H1 (cell line): ENCODE measurements at places on chromosomes 1 and 21.

- no peaks in the 10 kb centered on the region for H3K27me3 ChIP-seq
- no peak for DNase-seq
- H3K4me3 ChIP-seq, result no peak overlapping the region
- H3K4me1 ChIP-seq, result no peaks in the 10 kb centered on the region
- H3K27ac ChIP-seq, result no peak overlapping the region
- H3K36me3 ChIP-seq, result no peaks in the 10 kb centered on the region
Observed at GRCh38 chr1:107952989-107953388, 12.0 kb downstream of the VAV3 start.

DNA sequence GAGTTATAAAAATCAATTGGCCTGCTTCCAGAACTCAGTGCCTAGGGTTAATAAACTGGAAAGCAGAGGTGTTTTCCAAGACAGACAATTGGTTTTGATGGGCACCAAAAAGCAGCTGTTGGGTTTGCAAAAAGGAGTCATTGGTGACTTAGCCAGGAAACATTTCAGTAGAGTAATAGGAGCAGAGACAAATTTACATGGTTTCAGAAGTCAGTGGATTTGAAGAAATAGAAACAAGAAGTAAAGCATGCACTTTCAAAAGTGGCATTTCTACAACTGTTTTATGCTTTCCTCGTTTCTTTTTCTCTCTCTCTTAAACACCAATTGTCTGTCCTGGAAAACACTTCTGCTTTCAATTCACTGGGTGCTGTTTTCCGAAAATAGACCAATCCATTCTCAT, 87.8 kb downstream of the GLUL start:
- H3K27ac ChIP-seq, result no peak overlapping the region
- H3K27me3 ChIP-seq, result no peaks in the 10 kb centered on the region
- H3K4me1 ChIP-seq, result no peaks in the 10 kb centered on the region; the same call in 1 of the 2 replicates
- DNase-seq, result no peak
- H3K4me3 ChIP-seq, result no peak overlapping the region
- no peaks in the 10 kb centered on the region for H3K36me3 ChIP-seq

- H3K36me3 ChIP-seq, result no peaks in the 10 kb centered on the region
- DNase-seq, result no peak
- no peak overlapping the region for H3K4me3 ChIP-seq
- H3K27ac ChIP-seq, result no peak overlapping the region
Observed at GRCh38 chr21:34801519-34802132, 132.8 kb downstream of the CLIC6 start.

DNA sequence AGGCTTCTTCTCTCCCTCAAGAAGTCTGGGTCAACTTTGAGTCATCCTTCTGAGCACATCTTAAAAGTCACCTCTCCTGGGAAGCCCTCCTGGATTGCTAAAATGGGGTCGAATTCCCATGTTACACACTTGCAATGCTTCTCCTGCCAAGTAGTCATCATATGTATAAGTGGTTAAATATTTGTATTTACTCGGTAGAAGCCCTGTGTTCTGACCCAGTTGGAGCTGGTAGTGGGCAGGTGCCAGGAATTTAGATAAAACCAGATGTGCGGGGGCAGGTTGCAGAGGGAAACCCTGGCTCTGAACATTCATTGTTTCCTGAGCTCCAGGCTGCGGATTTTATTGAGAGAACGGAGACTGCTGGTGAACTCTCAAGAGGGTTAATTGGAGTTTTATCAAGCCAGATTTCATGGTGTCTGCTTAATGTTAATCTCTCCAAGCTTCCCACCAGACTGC, 52.8 kb upstream of the RPL11 start:
- no peaks in the 10 kb centered on the region for H3K27me3 ChIP-seq
- H3K4me1 ChIP-seq, result no peaks in the 10 kb centered on the region
- H3K27ac ChIP-seq, result no peak overlapping the region
- DNase-seq, result no peak

GRCh38 chr1:95002540-95003432, 70.0 kb downstream of the ALG14 start:
- H3K27me3 ChIP-seq, result no peaks in the 10 kb centered on the region
- H3K4me1 ChIP-seq, result no peaks in the 10 kb centered on the region
- no peak overlapping the region for H3K4me3 ChIP-seq
- no peak for DNase-seq
- no peak overlapping the region for H3K27ac ChIP-seq

DNA sequence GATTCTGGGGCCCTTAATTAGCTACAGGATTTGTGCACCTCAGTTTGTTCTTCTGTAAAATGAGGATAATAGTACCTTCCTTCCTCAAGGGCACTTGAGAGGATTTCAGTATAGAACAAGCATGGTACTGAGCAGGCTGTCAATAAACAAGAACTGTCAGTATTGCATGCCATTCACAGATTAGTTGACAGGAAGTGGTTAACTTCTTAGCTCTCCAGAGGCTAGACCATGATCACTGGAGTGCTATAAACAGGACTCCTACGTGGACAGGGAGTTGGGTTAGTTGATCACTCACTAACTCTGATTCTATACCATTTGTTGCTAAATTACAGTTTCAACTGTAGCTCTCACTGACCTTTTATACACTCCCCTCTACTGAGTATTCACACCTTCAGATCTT, 126.2 kb upstream of the DAB1 start:
- no peak overlapping the region for H3K27ac ChIP-seq
- no peak for DNase-seq
- H3K4me3 ChIP-seq, result no peak overlapping the region
- H3K36me3 ChIP-seq, result no peaks in the 10 kb centered on the region
- peaks cover 11% of the 10 kb centered on the region for H3K4me1 ChIP-seq

DNA sequence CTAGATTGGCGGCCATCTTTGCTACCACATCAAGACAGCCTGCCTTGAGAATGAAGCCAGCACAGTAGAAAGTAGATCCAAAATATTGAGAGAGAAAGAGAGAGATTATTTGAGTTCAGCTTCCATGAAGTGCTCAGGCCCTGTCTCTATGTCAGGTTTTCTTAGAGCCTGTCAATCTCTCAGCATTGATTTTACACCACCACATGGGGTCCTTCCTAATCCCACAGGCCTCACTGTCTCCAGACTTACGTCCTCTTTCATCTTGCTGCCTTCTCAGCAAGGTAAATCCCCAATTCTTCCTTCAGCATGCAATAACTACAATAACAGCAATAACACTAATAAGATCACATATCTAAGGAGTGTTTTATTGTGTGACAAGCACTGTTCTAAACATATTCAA, 21.0 kb downstream of the DYNLT5 start:
- no peak overlapping the region for H3K27ac ChIP-seq
- H3K27me3 ChIP-seq, result no peaks in the 10 kb centered on the region
- H3K4me3 ChIP-seq, result no peak overlapping the region
- no peaks in the 10 kb centered on the region for H3K36me3 ChIP-seq
- H3K4me1 ChIP-seq, result no peaks in the 10 kb centered on the region
- DNase-seq, result no peak

DNA sequence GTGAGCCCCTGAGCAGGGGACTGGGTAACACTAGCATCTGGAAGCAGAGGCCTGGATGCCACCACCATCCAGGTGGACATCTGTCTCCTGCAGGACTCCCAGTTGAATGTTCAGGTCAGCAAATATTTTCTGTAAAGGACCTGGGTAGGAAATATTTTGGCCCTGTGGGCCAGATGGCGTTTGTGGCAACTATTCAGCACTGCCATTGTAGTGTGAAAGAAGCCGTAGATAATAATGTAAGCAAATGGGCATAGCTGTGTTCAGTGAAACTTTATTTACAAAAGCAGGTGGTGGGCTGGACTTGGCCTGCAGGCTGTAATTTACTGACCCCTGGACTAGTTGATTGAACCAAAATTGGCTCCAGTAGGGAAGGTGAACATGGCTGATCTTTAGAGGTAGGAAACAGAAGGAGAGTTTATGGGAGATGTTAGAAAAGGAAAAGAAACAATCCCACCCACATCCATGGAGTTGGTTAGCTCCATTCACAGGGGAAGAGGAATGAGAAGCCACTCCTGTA, 20.0 kb upstream of the CD101 start:
- H3K4me3 ChIP-seq, result no peak overlapping the region
- no peak overlapping the region for H3K27ac ChIP-seq
- DNase-seq, result no peak
- H3K36me3 ChIP-seq, result 0 out of 2 replicates have a peak, but pooled peaks cover 2% of the 10 kb centered on the region

- no peaks in the 10 kb centered on the region for H3K27me3 ChIP-seq
- no peaks in the 10 kb centered on the region for H3K4me1 ChIP-seq
- no peak overlapping the region for H3K27ac ChIP-seq
- H3K36me3 ChIP-seq, result no peaks in the 10 kb centered on the region
Observed at GRCh38 chr21:8992731-8993174, 1528.6 kb upstream of the TPTE start.

DNA sequence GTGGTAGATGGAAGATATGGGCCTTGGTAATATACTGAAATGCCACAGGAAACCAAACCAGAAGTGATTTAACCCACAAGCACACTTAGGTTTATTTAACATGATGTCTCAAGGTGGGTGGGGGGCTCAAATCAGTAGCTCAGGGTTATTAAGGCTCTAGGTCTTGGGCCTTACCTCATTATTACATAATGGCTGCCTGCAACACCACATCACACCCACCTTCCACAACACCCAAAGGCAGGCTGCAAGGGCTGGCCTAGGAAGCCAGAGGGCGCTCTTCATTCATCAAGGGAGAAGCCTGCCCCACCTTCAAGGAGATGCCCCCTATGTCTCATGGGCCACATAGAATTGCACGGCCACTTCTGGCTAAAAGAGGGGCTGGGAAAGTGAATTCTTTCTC, 6.0 kb downstream of the TFF1 start:
- no peak for DNase-seq
- H3K27ac ChIP-seq, result no peak overlapping the region
- H3K4me1 ChIP-seq, result no peaks in the 10 kb centered on the region

DNA sequence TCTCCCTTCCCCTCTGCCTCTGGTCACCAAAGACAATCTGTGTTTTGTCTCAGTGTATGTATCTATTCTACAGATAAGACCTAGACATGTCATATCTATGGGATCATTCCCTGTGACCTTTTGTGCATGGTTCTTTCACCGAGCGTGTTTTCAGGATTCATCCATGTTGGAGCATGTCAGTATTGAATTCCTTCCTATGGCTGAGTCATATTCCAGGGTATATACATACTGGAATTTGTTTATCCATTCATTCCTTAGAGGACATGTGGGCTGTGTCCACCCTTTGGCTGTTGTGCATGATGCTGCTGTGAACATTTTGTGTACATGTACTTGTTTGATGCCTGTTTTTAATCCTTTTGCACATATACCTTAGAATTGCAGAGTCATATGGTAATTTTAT, 69.9 kb downstream of the NFASC start:
- DNase-seq, result no peak
- H3K36me3 ChIP-seq, result no peaks in the 10 kb centered on the region
- peaks cover 3% of the 10 kb centered on the region; the same call in 1 of the 2 replicates for H3K4me1 ChIP-seq
- no peak overlapping the region for H3K27ac ChIP-seq
- H3K27me3 ChIP-seq, result no peaks in the 10 kb centered on the region

GRCh38 chr1:23217421-23218115, at the start of gene HTR1D:
HTR1D (minus strand) TSS chr1:23217502; CDS start chr1:23194219, 23,283 bp downstream.
- H3K4me3 ChIP-seq, result peak within 1 kb of the TSS; percentile 72
- peak; percentile 90 for DNase-seq
- no peaks in the 10 kb centered on the region for H3K36me3 ChIP-seq
- H3K27ac ChIP-seq, result no peak within 1 kb of the TSS
- H3K27me3 ChIP-seq, result peaks cover 4% of the 10 kb centered on the region
- H3K4me1 ChIP-seq, result peaks cover 6% of the 10 kb centered on the region

- no peak for DNase-seq
- no peaks in the 10 kb centered on the region for H3K36me3 ChIP-seq
- no peaks in the 10 kb centered on the region for H3K4me1 ChIP-seq
- H3K27ac ChIP-seq, result no peak overlapping the region
- H3K27me3 ChIP-seq, result no peaks in the 10 kb centered on the region
Observed at GRCh38 chr1:152795686-152796085, 835 bp upstream of the LCE1D start.

- H3K36me3 ChIP-seq, result no peaks in the 10 kb centered on the region
- no peak overlapping the region for H3K4me3 ChIP-seq
- peaks cover 2% of the 10 kb centered on the region; the same call in 1 of the 2 replicates for H3K4me1 ChIP-seq
- H3K27ac ChIP-seq, result 0 out of 2 replicates have a peak overlapping the region, but pooled peaks have one; percentile 16
- no peak for DNase-seq
Observed at GRCh38 chr1:98086796-98087441, 166.1 kb upstream of the DPYD start.

- no peak overlapping the region for H3K27ac ChIP-seq
- H3K36me3 ChIP-seq, result no peaks in the 10 kb centered on the region
- H3K4me1 ChIP-seq, result no peaks in the 10 kb centered on the region
Observed at GRCh38 chr1:59919746-59920145, 6.8 kb downstream of the CYP2J2 start.

- no peaks in the 10 kb centered on the region for H3K4me1 ChIP-seq
- no peak overlapping the region for H3K27ac ChIP-seq
- H3K36me3 ChIP-seq, result no peaks in the 10 kb centered on the region
- H3K27me3 ChIP-seq, result no peaks in the 10 kb centered on the region
- no peak overlapping the region for H3K4me3 ChIP-seq
- DNase-seq, result no peak
Observed at GRCh38 chr1:107550358-107550757, 409.5 kb downstream of the NTNG1 start.

DNA sequence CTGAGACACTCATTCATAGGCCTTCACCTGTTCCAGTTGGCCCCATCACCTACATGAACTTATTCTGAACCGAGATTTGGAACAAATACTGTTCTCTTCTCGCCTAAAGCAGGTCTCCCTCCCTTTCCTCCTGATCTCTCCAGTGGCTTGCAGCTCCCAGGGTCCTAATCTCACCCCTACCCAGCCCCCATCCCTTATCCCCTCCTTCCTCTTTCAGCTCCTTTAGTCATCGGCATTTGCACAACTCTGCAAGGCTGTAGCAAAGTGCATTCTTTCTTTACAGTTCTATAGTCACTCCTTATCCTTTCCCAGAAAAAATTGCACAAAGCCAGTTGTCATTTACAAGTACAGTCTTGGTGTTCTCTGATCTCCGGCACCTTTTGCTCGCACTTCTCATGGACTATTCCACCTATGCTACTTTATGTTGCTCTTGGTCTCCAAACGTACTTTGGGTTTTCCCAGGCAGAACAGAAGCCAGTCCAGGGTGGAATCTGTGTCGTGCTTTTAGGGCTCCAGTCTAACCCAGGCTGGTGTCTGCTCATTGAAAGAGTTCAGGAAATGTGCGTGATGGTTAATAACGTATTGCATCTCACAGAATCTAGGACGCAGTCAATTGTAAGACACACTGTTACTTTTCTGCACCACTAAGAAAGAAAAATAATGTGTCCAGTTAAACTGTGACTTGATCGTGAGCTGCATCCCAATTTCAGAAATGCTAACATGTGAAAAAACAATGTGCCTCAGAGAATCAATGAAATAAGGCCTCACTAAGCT, 965 bp downstream of the ABCA4 start:
- no peaks in the 10 kb centered on the region for H3K36me3 ChIP-seq
- H3K27ac ChIP-seq, result no peak overlapping the region
- no peaks in the 10 kb centered on the region; the same call in 1 of the 2 replicates for H3K4me1 ChIP-seq
- H3K4me3 ChIP-seq, result no peak overlapping the region

DNA sequence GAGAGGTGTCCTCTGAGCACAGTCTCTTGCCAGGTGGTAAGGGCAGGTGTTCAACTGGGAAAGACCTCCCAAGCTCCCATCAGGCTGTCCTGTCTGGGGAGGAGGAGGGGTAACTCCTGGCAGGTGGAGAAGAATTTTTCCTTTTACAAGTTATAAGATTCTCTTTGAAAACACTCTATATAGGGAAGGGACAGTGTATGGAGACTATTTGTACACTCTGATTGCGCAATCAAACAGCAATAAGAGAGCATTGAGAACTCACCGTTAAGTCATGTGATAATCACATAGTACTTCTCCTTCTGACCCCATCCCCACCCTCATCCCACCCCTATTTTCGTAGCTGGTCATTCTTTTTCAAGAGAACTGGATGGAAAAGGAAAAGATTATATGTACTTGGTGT, 179.3 kb upstream of the ZNF644 start:
- H3K4me3 ChIP-seq, result no peak overlapping the region
- DNase-seq, result no peak
- H3K36me3 ChIP-seq, result no peaks in the 10 kb centered on the region
- H3K27me3 ChIP-seq, result no peaks in the 10 kb centered on the region
- peaks cover 5% of the 10 kb centered on the region for H3K4me1 ChIP-seq
